ENCODE measurements at places on chromosomes 16 and 17.

DNA sequence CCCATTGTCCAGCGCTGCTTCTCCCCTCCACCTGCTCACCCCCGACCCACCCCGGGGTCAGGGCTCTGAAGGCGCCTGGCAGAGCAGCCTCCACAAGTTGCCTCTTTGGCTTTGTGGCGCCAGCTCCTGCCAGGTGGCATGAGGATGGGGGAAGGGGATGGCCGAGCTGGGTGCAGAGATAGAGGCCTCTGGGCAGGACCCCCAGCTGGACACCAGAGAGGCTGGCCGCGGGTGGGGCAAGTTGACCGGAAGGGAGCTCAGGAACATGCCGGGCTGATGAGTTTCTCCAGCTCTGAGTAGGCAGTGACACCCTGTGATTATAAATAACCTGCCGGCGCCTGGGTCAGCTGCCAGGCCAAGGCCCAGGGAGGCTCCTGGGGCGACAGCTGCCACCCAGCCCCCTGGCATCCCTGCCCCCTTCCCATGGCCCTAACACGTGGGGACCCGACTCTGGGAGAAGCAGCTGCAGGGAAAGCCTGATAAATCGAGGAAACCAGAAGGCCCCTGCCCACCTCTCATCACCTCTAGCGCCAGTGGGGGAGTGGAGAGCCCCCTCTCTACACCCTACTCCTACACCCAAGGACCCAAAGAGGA is 729 bp downstream of the P2RX5 start:
- DNase-seq: no peak

DNA sequence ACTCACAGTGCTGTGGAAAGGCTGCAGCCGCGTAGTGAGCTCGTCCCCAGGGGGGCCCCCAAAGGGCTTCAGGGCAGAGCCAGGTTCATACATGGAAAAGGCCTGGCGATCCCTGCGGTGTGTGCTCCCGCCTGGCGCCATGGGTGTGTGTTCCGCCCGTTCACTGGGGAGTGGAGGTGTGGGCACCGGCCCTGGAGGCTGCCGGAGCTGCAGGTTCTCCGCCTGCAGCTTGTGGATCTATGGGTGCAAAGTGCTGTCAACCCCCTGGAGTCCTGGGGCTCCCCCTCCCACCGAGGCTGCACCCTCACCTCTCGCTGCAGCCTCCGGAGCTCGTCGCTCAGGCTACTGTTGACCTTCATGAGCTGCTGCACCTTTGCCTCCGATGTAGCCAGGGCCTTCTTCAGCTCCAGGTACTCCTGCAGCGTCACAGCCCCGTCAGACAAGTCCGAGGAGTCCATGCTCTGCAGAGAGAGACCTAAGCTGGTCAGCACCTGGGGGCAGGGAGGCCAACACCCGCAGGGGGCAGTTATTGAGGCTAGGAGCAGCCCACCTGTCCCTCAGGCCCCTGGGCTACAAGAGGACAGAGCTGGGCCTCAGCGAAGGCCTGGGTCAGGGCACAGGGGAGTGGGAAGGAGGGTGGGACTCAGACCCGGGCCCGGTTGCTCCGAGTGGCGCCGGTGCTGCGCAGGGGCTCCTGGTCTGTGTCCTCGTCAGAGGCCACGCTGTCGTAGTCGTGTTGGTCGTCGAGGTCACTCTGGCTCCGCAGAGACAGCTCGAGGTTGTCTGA is 7.9 kb downstream of the TP53I13 start:
- no peak for DNase-seq

GRCh38 chr16:86590501-86591144 is 12.3 kb downstream of the FOXL1 start:
- DNase-seq: peak; percentile 51

DNA sequence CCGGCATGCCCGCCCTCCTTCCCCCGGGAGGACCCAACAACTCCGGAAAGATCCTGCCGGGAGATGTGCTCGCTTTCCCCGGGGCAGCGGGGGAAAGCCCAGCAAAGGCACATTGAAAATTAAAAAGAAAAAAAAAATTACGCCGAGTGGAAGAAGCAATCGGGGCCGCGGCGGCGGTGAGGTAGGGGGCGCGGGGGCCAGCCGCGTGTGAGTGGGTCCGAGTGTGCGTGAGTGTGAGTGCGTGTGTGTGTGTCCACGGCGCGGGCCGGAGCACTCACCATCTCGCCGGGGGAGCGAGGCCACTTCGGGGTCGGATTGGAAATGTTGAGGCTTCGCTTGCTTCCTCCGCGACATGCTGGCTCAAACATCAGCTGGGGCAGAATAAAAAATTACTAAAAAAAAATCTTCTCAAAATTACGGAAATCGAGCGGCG is at the start of gene SALL1:
SALL1 (minus strand) TSS at position 383 of the 433 bp plus-strand sequence; CDS start at position 354, 29 bp downstream.
- DNase-seq: no peak

GRCh38 chr17:72392056-72393010 is 271.5 kb downstream of the SOX9 start:
- DNase-seq: peak; percentile 75

GRCh38 chr17:53659181-53659580 is 163.5 kb upstream of the KIF2B start:
- no peak for DNase-seq

- peak; percentile 46 for DNase-seq
These were observed 80.5 kb downstream of the MYH13 start for GRCh38 chr17:10292057-10292937.

GRCh38 chr17:40320756-40321523 is 12.0 kb downstream of the RARA start:
- no peak for DNase-seq

GRCh38 chr16:23146877-23147601 is 2.2 kb downstream of the USP31 start:
- DNase-seq: no peak

DNA sequence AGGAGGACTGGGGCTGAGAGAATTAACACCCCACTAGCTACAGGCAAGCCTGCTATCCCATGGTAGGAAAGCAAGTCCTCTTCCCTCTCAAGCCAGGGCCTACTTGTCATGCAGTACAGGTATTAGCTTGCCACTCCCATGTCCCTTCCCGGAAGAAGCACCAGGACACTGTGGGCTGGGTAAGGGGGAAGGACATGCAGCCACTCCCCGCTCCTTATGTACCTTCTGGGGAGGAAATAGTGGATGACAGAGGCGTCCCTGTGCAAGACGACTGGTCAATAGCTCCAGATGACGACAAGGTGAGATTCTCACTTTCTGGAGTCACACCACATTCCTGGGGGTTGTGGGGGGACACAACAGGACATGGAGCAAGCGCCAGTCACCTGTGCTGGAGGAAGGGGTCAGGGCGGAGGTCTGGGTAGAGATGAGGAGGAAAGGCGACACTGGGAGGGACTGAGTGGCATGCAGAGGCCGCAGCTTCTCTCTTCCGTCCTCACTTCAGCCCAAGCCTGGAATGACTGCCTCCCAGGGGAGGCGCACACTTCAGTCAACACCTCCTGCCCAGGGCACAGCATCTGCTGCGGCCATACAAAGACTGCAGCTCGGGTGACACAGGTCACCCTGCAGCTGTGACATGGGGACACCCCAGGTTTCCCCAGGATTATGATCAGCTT is 15.1 kb upstream of the FOXJ1 start:
- no peak for DNase-seq

GRCh38 chr16:67349172-67349571 is 22.6 kb downstream of the LRRC36 start:
- DNase-seq: no peak

GRCh38 chr17:61468263-61468907 is 16.2 kb downstream of the TBX4 start:
- no peak for DNase-seq

DNA sequence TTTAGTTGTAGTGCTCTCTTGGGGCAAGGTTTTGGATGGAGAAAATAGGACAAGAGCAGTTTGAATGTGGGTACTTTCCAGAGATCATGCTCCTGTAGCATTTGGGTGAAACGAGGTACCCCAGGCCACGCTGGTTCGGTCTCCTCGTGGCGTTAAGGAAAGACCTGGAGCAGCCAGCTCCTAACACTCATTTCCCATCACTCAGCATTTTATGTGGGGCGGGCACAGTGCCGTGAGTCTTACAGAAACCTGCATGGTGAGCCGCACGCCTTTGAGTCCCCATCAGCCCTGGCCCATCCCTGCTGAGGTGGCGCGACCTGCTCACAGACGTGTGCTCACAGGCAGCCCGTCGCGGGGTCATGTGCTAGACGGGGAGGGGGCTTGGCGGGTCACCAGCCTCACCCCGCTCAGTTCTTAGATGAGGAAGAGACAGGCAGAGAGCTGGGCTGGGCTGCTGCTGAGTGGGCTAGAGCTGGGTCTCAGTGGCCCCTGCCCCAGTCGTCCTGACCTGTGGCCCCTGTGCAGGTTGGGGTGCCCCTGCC is 37.3 kb downstream of the TBCD start:
- DNase-seq: no peak

- DNase-seq: no peak
These were observed 9.1 kb downstream of the ZSCAN10 start for GRCh38 chr16:3089717-3090592.

DNA sequence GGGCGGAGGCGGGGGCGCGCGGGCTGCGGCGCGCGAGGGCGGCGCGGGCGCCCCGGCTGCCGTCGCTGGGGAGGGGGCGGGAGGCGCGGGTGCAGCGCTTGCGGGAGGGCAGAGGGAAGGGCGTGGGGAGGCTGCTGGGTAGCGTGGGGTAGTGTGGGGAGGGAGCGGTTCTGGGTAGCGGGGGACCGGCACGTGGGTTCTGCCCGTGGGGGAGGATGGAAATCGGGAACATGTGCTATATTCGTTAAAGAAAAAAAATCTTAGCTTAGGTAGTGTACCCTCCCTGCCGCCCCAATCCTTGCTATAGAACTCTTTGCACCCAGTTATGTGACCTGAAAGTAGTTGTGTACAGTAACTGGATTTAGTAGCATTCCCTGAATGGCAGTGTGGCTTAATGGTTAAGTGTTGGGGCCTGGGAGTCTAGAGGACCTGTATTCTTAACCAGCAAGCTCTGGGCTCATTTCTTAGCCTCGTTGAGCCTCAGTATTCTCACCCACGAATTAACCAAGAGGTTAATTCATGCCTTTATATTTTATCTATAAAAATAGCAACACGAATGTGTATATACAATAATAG is 646 bp downstream of the RABEP1 start:
- no peak for DNase-seq

DNA sequence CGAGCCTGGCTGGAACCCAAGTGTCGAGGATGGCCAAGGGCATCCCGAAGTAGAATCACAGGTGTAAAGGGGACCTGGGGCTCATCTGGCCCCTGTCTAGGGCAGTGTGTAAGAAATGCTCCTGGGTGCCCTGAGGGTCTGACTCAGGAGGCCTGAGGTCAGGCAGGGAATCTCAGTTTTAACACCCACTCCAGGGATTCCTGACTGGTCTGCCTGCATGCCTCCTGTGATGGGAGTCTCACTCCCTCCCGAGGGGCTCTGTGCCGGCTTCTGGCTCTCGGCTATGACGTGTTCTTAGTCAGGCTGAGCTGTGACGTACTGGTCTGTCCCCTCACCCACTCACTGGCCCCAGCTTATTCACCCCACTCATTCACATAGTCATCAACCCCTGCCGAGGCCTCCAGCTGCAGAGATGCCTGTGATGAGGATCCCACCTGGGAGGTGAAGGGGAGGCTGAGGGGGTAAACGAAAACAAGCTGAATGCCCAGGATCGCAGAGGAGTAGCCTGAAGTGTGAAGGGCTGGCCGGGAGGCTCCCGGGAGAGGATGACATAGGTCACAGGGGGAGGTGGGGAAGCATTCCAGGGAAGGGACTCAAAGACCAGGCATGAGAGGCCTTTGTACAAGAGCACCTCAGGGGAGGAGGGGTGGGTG is 23.8 kb downstream of the FAM83G start:
- DNase-seq: no peak

DNA sequence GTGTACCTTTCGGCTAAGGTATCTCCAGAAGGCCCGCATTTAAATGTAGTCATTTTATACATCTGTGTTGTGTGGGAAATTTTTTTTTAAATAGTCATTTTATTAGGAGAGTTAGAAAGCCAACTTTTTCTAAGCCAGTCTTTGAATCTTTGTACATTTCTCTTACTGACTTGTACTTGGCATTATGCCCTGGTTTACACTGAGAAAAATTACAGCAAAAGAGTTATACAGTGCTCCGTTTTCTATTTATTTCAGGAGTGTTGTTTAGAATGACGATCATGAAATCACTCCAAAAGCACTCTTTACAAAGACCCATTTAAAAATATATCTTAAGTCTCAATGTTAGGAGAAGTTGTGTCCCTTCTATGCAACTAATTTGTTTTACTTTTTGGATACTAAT is 91.8 kb downstream of the CYB561 start:
- no peak for DNase-seq

GRCh38 chr16:79713609-79714309 is 113.2 kb upstream of the MAF start:
- no peak for DNase-seq

- DNase-seq: no peak
These were observed 3.1 kb upstream of the KRT36 start for GRCh38 chr17:41492771-41493170.

- DNase-seq: no peak
These were observed 53.0 kb downstream of the ELAC2 start for GRCh38 chr17:12964840-12965239.
